Pons (tissue), 1 donor: ENCODE measurements at places on chromosomes 3 and 15.
A peak's percentile ranks its signal among the peaks of the same experiment; 100 is the strongest.

- no peak for DNase-seq
Measured at GRCh38 chr3:109316162-109316730, at the start of gene DPPA2. DPPA2 (minus strand) TSS chr3:109316517; CDS start chr3:109314542, 1,975 bp downstream.

- DNase-seq = no peak
Measured at GRCh38 chr15:22262613-22263020, 182.3 kb downstream of the OR4M2 start.

DNA sequence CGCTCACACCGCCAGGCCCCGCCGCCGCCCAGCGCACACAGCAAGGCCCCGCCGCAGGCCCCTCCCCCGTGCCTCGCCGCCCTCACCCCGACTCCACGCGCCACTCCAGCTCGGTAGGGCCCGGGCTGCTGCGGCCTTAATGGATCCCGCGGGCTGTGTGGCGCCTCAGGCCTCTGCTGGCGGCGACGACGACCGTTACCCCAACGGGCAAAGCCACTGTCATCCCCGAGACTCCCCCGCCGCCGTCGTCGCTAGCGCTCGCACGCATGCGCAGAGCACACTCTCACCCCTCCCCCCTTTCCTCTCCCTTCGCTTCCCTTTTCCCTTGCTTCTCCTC lies at the start of gene MSL2:
Gene MSL2 (minus strand): TSS at position 272 of the 337 bp plus-strand sequence. CDS start 1,222 bp downstream, outside the sequence.
- DNase-seq = no peak

GRCh38 chr3:60989626-60990441 lies 261.4 kb downstream of the FHIT start:
- no peak for DNase-seq

- no peak for DNase-seq
Measured at GRCh38 chr15:40380636-40381035, 1.9 kb upstream of the KNSTRN start.

GRCh38 chr3:35079403-35079802 lies 559.9 kb upstream of the ARPP21 start:
- DNase-seq = no peak

- no peak for DNase-seq
Measured at GRCh38 chr3:72996121-72996472, 514 bp upstream of the PPP4R2 start.

GRCh38 chr15:29319823-29320222 lies 50.2 kb upstream of the NSMCE3 start:
- no peak for DNase-seq

- DNase-seq = peak; percentile 24
Measured at GRCh38 chr3:140091143-140091542, 156.2 kb downstream of the CLSTN2 start.

DNA sequence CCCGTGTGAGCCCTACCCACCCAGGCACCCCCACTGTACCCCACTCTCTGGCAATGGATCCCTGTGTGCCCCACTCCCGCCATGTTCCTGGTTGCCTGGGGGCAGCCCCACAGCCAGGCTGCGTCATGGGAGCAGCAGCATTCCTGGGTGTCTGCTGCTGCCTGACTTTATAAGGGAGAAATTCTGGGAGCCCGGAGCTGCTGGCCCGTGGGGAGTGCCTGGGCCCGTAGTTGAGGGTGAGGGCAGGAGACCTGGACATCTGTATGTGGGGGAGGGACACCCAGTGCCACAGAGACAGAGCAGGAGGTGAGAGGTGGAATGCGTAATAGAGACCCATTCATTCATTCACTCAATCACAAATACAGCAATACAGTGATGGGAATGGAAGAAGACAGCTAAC lies 15.1 kb downstream of the CSPG4 start:
- no peak for DNase-seq

DNA sequence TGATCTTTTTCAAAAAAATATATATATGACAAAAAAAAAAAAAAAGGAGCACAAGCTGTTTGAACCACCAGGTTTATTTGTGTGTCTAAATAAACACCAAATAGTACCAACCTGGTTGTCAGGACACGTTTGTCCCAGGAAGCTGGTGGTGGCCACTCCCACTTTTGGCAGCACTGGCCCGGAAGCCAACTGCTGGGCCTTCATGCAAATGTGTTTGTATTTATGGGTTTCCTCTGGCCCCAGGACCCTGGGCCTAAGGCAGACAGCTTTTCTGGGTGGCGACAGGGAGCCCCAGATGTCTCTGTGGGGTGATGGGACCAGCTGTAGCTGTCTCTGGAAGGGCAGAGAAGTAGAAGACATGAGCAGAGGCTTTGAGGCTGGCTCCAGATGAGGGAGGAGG lies 31.6 kb downstream of the PRKCD start:
- DNase-seq = no peak

GRCh38 chr3:49081429-49081828 lies 12.4 kb downstream of the QRICH1 start:
- no peak for DNase-seq

DNA sequence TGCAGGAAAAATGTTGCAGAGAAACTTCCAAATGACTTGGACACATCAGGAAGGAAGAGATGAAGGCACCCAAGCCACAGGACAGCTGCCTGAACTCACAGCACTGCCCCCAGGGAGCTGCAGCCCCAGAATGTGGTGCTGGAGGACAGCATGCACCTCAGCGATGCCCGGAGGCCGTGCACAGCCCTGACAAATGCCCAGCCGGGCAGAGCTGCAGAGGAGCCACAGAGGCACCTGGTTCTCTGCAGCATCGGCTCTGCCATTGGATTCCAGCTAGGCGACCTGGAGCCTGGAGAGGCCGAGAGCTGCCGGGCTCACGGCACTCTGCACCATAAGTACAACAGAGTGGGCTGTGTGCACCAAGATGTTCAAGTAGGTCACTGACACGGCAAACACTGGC lies 97.5 kb downstream of the OCA2 start:
- DNase-seq = no peak

DNA sequence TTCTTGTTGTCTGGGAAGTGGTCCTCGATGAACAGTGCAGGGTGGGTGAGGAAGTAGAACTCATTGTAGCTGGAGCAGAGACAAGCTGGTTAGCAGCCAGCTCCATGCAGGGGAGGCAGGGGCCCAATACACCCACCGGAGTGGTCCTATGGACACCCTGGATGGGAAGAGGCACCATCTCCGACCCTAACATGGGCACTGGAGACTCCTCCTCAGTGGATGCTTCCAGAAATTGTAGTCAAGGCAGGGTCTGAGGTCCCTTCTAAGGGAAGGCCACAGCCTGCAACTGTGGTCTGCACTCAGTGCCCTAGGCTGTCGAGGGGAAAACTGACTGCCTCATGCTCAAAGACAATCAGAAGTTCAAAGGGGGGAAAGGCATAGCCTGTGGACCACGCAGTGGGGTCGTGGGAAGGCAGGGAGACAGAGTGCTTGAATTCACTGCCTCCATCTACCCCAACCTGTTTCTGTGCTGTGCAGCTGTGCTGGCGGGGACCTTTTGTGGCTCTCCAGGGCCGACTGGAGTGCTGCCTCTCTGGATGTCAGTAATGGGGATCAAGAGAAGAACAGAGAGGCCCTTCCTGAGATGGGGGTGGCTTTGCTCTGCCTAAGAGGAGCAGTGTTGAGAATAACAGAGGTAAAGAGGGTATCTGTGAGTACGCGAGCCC lies 41.9 kb downstream of the KY start:
- no peak for DNase-seq

- peak; percentile 75 for DNase-seq
Measured at GRCh38 chr3:173733029-173733652, 335.6 kb downstream of the NLGN1 start.

DNA sequence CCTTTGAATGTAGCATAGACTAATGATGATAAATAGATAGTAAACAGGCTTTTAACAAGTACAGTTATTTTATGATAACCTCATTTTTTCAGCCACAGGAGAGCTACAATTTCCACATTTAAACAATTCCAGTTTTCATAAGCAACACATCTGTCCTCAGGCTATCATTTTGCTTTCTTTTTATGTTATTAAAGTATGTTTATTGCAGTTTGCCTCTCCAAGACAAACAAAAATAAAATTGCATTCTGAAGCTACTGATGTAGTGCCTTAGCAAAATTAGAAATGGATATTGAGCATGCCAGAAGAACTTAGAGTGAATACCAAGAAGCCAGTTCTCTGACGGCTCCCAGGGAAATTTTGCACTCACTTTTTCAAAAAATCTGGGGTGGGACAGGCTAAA lies 140.6 kb upstream of the ABHD17C start:
- DNase-seq = no peak

DNA sequence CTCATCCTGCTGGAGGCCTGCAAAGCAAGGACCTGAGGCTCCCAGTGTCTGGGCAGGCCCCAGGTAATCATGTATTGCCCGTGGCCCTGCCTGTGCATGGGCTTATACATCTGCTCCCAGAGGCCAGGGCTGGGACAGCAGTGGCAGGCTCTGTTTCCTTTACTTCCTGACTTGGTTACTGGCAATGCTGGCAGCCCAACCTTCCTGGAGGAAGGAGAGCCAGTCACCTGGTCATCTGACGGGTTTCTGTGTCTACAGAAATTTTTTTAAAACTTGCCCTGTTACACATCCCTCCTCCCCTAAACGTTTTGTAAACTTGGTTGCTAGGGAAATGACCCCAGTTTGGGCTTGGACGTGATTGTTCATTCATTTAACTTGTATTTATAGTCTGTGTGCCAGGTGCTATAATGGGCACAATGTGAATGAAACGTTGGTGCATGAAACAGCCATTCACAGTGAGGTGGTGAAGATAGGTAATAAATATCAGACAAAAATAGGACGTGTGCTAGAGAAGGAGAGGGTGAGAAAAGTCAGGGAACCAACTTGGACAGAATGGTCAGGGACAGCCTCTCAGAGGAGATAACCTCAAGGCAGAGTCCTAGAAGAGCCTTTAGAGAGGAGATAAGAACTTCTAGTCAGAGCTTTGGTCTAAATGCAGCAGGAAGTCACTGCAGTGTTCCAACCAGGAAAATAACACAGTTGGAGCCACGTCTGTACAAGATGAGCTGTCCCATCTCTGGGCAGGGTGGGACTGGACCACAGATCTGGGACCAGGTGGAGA lies 14.1 kb downstream of the TEX264 start:
- no peak for DNase-seq

DNA sequence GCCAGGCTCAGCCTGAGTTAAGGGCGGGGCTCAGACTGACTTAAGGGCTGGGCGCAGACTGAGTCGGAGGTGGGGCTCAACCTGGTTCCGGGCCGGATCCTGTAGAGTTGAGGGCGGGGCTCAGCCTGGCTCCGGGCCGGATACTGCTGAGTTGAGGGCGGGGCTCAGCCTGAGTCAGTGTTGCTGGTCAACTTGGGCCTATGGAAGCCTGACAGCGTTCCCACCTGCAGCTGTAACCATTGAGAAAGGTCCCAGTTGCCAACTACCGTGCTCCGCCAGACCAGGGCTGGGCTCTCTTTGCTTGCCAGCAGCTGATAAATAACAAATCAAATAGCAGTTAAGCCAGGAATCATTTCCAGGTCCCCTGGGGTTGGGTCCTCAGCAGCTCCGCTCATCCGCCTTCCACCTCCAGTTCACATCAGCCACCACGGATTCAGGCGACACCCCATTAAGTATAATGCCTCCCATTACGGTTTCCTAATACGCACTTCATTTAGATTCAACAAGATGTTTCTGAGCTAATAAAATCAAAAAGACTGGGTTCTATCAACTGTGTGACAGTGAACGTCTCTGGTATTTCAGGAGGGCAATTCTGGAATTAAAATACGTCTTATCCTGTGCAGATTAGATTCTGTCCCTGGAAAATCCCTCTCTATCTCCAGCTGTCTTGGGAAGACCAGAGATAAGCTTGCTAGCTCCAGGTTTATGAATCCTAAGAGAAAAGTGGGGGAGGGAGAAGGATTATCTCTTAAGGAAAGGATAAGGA lies 7.3 kb downstream of the GRIP2 start:
- no peak for DNase-seq

- peak; percentile 42 for DNase-seq
Measured at GRCh38 chr3:33438284-33438668, 1.9 kb downstream of the UBP1 start.

- peak; percentile 26 for DNase-seq
Measured at GRCh38 chr3:197309528-197310361, 11.3 kb upstream of the DLG1 start.

GRCh38 chr3:196537319-196537984 lies 22.3 kb upstream of the SMCO1 start:
- no peak for DNase-seq

- no peak for DNase-seq
Measured at GRCh38 chr3:39917065-39917773, 107.8 kb downstream of the MYRIP start.
